Hepatic stellate cell (primary cell): ENCODE measurements at places on chromosomes 12 and 14.

DNA sequence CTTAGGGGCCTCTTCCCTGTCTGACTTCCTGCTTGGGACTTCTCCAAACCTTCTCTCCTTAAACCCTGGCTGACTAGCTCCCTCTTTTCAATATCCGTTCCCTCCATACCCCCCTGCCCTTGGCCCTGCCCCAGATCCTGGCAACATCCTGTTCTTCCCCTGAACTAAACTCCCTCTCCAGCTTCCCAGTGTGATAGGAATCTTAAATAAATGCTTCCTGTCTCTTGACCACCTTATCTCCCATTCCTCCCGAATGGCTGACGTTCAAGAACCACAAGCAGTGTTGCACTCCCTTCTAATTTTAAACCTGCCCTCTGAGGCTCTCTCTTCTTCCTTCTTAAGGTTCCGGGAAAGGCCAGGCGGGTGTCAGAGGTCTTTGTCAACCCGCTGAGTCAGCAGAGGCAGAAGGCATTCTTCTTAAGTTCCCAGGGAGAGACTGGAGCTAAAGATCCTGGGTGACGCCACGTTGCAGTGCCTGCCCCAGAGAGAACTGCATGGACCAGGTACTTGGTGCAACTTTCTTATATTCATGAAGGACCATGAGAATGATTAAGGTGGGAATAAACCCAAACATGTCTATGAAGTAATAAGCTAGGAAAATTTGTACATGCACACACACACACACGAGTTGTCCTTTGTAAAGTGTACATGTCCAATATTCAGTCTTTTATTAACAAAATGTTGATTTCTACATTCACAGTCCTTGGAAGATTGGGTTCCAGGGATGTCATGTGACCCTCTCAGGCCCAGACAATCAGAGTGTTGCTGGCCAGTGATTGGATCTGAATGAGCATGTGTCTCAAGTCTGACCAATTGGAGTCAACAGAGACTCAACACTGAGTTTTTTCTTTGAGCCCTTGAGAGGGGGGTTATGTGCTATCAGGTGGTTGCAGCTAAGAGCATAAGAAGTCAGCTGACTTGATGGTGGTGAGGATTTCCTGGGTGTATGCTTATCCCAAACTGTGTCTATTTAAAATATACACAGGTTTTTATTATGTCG is 420.2 kb upstream of the TBX3 start:
- peak; percentile 11 for DNase-seq

- DNase-seq, result no peak
Measured at GRCh38 chr12:40312982-40313576, 88.3 kb downstream of the LRRK2 start.

DNA sequence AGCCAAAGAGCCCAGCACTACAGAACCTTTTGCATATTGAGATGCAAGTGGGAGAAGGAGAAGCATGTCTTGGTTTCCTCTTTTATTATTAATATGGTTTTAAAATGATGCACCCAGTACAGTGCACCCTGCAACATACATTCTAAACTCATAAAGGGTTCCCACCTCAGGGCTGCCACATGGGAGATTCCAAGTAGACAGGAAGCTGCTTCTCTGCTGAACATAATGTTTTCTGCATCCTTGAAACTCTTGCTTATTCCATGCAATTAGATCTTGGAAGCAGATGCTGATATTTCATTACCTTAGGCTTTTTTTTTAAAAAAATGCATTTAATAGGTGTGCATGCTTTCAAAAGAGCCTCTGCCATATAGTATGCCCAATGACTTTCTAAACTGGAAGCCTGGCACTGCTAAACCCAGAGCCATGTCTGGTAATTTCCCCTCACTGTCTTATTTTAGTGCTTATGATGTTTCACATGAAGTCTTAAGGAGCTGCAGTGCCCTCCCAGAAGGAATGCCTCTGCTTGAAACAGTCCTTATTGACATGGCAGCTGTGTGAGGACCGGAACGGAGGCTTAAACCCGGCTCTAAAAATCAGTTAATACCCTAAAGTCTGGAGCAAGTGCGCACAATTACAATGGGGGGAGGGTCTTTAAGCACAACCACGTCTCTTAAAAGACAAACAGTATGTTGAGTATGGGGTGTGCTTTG is 2.0 kb upstream of the SIX1 start:
- DNase-seq, result no peak

DNA sequence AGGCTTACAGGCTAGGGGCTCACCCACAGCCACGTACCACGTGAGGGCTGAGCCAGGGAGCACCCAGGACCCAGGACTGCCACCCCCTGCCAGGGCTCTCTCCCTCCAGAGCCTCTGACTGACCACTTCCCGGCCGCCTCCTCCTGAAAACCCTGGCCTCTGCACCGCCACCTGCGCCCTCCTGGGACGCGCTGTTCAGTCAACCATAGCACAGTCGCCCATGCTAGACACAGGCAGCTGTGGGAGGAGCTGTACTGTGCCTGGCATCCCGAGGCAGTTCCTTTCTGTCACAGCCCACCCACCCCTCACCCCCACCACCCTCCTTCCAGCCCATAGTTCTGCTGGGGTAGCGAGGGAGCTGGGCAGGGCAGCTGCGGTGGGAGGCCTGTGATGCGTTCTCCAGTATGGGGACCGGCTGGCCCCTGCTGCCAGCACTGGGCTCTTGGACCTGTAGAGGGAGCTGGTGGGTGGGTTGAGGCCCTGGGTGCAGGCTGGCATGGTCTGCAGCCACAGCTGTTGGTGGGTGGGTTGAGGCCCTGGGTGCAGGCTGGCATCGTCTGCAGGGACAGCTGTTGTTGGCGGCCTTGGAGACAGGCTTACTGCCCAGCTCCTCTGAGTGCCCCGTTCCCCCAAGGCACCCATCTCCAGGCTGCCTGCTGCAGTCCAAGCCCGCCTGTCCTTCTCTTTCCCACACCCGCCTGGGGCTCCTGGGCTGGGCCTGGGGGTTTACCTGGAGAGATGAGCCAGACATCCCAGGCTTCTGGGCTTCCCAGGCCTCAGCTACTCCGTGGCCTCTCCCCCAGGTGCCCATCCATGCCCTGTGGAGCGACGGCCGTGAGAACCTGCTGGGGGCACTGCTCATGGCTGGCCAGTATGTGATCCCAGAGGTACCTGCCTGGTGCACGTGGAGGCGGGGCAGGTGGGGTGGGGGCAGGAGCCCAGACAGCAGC is 11.5 kb downstream of the ASPG start:
- no peak for DNase-seq

DNA sequence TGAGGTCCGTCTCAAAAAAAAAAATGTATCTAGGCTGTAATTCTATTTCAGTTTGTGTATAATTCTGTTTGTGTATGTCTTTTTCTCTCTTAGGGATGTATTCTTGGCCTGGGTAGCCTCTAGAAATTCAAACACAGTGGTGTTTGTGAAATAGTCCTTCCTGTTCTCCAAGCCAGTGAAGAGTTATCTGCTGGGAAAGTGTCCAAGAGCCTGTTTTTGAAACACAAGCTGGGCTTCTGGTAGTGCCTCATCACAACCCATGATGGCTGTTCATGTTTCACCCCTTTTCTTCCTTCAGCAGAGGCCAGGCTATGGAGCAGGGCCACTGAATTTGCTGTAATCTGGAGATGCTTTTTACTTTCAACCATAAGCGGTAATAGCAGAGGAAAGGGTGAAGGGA is 14.7 kb downstream of the METTL3 start:
- no peak for DNase-seq

GRCh38 chr14:70289138-70289537 is 70.3 kb downstream of the COX16 start:
- no peak for DNase-seq

GRCh38 chr12:11814374-11814773 is 164.9 kb downstream of the ETV6 start:
- DNase-seq, result peak; percentile 74

DNA sequence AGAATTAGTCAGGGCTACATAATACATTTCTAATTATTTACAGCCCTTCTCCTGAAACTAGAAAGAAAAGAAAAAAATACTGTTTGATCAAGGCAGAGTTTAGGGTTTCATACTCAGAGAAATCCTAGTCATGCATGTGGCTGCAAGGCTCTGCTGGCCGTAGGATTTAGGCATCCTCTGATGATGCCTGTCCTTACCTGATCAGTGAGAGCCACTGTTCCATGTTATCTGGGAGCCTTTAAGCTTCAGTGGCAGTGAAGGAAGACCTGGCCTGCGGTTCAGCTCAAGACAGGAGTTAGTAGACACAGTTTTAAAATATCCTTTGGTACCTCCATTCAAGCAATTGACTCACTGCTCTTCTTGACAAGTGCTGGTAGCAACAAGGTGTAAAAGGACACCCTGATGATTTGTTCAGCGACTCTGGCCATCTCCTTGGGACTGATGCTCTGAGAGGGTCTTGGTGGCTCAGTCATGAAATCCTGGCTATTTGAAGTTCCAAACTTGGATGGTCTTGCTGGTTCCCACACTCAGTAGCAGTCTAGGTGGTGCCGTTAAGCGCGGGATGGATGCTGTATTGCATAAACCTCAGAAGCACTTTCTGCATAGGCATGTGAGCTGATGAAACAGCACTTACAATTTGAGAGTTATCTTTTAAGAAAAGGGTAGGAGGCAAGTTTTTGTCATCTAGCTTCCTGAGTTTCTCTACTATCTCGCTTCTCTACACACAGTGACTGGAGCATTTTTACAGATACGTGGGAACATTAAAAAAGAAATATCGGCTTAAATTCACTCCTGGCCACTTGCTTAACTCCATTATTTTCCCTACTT is 162.0 kb downstream of the SAMD4A start:
- no peak for DNase-seq

- no peak for DNase-seq
Measured at GRCh38 chr12:103085541-103085940, 128.1 kb downstream of the ASCL1 start.

GRCh38 chr12:65465766-65466547 is 187.5 kb downstream of the MSRB3 start:
- DNase-seq, result no peak

GRCh38 chr14:89667983-89668382 is 250.9 kb upstream of the FOXN3 start:
- peak; percentile 29 for DNase-seq

DNA sequence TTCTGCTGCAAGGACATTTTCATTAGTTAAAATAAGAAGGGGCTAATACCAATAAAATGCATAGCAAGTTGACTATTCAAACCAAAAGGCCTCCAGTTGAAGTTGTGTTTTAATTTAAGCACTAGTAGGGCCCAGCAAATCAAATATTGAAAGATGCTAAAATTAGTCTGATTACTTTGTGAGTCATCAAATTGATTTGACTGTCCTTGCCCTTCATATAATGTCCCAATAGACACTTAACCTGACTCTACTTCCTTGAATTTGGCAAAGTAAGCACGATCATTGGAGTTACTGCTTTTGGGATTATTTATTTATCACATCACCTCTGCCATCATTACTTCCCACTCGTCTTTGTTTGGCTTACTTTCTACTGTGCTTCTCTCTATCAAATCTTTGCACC is 798.5 kb downstream of the DIO2 start:
- no peak for DNase-seq

DNA sequence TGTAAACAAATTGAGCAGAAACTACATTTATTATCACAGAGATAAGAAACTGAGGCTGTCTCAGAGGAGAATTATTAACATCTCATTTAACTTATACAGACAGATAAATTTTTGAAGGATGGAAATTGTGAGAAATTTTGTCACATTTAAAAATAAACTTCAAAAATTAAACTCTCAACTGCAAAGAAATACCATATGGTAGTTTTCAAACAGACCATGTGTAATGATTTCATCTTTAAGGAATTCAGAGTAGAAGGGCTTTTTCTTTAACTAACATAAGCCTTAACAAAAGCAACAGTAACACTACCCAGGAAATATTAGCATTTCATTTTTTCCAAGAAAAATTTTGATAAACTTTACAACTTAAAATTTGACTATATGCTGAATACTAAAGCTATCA is 26.6 kb downstream of the NUP37 start:
- peak; percentile 26 for DNase-seq

GRCh38 chr14:69089046-69089445 is 63.9 kb downstream of the DCAF5 start:
- DNase-seq, result no peak

DNA sequence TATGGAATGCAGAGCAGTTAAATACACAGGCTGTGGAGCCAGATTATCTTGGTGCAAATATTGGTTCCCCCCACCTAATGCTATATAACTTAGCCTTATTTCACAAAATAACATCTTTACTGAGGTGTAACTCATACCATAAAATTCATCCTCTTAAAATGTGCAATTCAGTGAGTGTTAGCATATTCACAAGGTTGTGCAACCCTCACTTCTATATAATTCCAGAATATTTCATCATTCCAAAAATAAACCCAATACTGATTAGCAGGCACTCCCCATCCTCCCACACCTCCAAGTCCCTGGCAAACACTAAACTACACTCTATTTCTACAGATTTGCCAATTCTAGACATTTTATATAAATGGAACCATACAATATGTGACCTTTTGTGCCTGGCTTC is 116.3 kb upstream of the CNTN1 start:
- no peak for DNase-seq

DNA sequence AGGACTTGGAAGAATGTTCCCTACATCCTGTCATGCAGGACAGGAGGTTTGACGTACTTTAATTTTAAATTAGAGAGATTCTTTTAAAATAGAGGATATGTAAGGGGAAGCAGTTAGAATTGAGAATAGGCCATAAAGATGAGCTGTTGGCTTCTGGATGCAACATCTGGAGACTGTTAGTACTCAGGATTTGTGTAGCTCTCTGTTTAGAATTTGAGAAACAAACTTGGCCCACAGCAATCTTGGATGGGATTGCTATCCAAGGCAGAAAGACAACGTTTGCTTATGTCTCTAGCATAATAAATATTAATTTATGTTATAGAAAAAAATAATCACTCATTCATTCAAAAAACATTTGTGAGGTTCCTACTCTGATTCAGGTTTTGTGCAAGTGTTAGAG is 398.4 kb upstream of the NOVA1 start:
- DNase-seq, result no peak

DNA sequence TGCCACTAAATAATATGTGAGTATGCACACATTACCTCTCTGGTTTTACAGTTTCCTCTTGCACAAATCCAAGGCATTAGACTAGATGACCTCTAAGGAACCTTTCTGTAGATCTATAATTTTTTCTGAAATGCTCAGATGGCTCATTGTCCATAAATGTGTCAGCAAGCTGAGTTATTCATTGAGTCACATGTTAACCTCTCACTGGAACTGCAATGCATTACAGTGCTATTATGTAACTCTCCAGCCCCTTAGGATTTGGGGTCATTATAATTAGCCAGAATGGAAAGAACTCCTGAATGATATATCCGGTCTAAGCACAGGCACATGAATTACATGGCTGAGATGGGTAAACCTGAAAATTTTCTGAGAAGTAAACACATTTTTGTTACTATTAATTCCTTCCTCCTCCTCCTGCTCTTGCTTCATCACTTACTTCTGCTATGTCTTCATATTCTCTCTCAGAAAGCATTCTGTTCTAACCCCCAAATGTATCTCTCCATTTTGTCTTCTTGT is 20.3 kb upstream of the DRAM1 start:
- peak; percentile 54 for DNase-seq

DNA sequence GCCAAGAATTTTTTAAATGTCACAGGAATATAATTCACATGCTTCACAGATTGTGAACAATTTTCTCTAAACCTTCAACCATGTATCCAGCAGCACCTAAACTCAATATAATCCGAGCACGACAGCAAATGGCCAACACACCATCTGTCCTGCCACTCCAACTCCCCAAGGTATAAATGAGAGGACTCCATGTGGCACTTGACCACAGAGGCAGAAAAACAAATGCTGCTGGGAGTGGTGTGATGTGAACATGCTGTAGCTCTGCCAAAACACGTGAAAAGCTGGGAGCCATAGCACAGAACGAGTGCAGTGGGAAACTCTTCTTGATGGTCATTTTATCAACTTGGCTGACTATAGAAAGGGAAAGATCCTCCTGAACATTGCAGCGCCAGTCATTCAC is 70.9 kb downstream of the LLPH start:
- DNase-seq, result no peak

GRCh38 chr12:99910342-99910741 is 74.4 kb downstream of the ANKS1B start:
- no peak for DNase-seq
